GM12891 (cell line): ENCODE measurements at places on chromosomes 12 and 14.

DNA sequence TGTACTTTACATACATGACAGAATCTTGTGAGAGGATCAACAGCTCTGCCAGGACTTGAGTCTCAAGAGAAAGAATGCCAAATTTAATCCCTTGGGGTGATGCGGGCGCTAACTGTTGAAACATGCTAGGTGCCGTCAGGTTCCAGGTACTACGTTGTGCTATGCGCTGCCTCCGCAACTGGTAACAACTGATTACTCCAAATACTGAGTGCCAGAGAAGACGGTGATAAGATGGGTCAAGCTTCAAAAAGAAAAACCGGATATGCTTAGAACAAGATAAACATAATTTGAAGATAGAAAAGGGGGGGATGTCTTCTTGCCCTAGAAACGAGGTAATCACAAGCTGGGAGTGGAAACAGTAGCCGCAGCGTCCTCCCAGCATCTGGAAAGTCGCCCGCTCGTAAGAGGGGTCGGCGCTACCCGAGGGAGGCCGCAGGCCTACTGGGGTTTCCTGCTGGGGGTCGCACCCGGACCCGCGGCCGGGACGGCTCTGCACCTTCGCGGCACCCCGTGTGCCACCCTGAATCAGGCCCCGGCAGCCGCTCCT lies 678 bp downstream of the ZBTB25 start:
- DNase-seq = no peak

- no peak for DNase-seq
These were observed 113.3 kb downstream of the PRKD1 start for GRCh38 chr14:29814156-29815015.

- no peak for DNase-seq
These were observed 13.3 kb downstream of the SART3 start for GRCh38 chr12:108547686-108548085.

- DNase-seq = no peak
These were observed 404.9 kb downstream of the FLRT2 start for GRCh38 chr14:85934886-85935254.

GRCh38 chr12:59695379-59695778 lies 99.5 kb downstream of the SLC16A7 start:
- no peak for DNase-seq

DNA sequence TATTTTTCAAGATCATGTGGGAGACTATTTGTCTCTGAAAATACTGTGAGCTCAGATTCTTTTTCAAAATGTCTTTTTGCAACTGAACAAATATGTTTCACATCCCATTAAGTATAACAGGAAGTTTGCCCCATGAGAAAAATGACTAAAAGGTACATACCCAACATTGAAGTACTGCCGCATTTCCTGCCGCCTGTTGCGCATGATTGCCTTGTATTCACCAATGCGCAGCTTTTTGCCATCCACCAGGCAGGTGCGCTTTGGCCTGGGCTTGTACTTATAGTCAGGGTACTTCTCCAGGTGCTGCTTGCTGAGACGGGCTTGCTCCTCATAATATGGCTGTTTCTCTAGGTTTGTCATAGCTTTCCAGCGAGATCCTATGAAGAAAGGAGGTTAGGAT lies 413.2 kb downstream of the SOX5 start:
- DNase-seq = no peak

DNA sequence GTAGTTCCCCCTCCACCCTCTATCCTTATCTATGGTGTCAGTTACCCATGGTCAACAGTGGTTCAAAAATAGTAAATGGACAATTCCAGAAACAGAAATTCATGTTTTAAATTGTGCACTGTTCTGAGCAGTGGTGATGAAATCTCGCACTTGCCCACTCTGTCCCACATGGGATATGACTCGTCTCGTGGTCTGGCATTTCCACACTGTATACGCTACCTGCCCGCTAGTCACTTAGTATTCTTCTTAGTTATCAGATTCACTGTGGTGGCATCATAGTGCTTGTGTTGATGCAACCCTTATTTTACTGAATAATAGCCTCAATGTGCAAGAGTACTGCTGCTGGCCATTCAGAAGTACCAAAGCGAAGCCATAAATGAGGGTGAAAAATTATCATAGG lies 507.0 kb downstream of the SNAPC1 start:
- DNase-seq = no peak

- DNase-seq = no peak
These were observed 98.6 kb downstream of the TPH2 start for GRCh38 chr12:72037006-72037795.

DNA sequence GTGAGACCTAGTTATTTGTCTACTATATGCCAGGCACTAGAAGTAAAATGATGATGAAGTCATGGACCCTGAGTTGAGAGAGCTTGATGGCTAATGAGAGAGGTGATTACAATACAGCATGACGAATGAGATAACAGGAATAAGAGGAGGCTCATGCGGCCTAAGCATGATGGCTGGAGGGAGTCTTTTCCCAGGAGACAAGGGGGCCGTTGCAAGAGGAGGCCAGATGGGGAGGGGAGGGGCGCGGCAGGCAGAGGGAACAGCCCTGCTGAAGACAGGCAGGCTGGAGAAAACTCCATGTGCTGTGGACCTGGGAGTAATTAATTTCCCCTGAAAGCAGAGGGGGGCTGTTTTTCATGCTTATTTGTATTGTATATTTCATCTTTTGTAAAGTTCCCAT lies 144.7 kb upstream of the RFLNA start:
- no peak for DNase-seq

DNA sequence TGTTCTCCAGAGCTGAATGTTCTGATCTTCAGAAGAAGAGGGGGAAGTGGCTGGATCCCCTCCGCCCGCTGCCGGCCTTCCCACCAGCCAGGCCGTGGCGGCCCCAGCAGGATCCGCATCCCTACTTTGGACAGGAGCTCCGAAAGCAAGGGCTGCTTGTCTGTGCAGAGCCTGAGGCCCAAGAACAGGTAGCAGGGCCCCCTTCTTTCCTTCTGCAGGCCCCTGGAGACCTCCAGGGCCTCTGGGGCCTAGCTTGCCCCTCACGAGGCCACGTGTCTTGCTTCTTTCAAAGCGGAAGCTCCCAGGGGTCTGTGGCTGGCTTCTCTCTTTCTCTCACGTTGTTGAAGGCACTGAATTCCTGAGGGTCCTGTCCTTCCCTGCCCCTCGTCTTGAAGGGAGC lies 13.2 kb downstream of the PGF start:
- no peak for DNase-seq

GRCh38 chr12:123346946-123347345 lies 17.7 kb downstream of the SBNO1 start:
- DNase-seq = no peak

- DNase-seq = no peak
These were observed 49.2 kb downstream of the EIF2S3B start for GRCh38 chr12:10554756-10555481.

DNA sequence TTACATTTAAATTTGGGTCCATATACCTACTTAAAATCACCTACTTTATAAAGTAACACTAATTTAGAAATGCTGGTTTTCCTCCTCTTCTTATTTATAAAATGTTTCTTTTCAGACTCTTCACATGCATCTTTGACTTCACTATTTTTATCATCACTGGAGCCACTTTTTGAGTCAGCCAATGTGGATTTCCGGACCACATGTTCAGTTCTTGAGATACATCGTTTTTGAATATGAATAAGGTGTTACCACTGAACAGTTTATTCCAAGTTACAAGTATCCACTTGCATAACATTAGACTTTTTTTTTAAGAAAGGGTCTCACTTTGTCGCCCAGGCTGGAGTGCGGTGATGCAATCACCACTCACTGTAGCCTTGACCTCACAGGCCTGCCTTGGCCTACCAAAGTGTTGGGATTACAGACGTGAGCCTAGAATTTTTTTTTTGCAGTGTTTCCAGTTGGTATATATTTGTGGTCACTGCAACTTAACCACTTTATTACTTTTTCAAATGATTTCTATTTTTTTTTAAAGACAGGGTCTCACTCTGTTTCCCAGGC lies 5.7 kb downstream of the FNTB start:
- DNase-seq = no peak

DNA sequence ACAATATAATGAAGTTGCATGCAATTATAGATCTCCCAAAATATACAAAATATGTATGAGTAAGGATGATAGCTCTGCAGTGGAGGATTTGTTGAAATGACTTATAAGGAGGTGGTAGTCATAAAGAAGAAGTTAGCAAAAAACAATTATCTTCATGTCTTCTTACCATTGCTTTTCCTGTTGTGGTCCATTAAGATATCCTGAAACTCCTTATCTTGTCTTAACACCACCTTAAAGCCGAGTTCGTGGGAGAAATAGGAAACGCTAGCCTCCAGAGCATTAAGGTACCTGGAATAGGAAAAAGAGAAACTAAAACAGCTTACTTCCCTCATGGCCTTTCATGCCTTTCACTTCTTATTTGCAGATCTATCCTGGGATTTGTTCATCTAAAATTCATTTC lies 15.2 kb downstream of the GUCY2C start:
- no peak for DNase-seq

- DNase-seq = no peak
These were observed 84.7 kb upstream of the SOX5 start for GRCh38 chr12:24034160-24034559.

DNA sequence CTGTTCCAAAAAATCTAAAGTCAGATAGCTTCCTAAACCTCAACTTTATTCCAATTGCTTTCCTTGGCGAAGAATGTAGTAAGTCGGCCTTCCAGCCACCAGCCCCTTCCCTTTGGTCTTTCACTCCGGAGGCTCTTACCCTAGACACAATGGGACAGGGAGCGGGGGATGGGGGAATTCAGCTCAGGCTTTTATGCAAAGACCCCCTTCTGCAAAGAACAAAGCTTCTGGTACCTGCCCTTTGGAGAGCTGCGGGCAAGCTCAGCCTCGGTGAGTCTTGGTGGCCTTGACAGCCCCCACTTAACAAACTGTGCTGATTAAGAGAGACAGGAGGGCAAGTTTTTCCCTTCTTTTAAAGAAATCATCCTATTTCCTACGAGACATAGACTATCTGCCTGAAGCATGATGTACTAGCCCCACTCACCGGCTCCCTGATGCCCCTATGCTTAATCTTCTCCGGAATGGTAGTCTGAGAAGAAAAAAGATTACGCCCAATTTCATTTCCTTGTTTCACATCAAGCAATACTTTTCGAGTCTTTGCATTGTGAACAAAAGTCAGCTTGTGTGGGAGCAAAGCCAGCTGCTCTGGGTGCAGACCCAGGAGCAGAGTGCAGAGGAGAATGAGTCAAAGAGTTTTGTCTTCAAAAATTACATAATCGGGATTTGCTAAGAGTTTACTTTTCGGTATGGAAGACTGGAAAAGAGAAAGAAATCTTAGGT lies 1.5 kb upstream of the NANOG start:
- no peak for DNase-seq

DNA sequence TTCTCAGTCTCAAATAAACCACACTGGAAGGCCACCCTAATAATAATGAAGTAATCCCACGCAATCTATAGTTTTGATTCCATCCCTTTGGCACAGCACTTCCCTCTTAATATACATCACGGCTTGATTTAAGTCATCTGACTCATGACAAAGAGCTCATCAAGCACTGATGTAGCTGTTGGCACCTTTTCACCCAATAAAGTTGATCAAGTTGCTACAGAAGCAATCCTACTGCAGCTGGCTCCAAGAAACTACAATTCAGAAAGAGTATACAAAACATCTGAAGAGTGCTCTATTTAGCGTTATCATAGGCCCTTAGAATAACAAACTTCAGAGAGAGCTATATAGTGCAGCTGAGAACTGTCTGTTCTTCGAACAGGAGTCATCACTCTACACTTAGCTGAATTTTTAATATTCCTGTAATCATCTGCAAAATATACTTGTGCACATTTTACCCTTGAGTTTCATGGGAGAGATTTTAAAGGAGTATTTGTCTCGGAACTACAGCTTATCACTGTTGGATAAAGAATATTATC lies 94.9 kb downstream of the OSBPL8 start:
- DNase-seq = no peak

GRCh38 chr14:43894534-43894933 lies 612.5 kb downstream of the FSCB start:
- no peak for DNase-seq

GRCh38 chr12:117333331-117333881 lies 28.0 kb downstream of the NOS1 start:
- DNase-seq = no peak

GRCh38 chr14:75944607-75945241 lies 37.1 kb downstream of the TGFB3 start:
- no peak for DNase-seq
